ENCODE measurements at places on chromosomes 2 and 18. TPM values are rescaled to one million over a fixed set of nuclear protein-coding genes. Genes with fewer than 3 reads are reported as not detected.
A peak's percentile ranks its signal among the peaks of the same experiment; 100 is the strongest.

DNA sequence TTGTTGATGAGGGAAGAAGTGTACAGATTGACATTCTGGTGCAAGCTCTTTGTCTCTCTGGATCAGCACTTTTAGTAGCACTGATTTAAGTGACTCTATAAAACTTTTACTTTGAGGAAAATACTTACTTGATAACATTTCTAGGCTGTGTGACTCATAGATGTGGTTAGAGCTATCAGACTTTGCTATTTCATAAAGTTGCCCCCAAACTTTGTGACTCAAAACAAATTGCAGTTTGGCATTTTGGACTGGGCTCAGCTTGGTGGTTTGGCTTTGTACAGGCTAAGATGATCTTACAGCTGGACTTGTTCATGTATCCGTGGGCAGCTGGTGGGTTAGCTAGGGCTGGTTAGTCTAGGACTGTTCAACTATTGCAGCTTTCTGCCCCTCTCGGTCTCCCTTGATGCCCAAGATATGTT is 42.1 kb upstream of the GLS start:
- no peak overlapping the region for H3K4me3 ChIP-seq
- no peak overlapping the region for H3K27ac ChIP-seq
- H3K27me3 ChIP-seq: no peaks in the 10 kb centered on the region
- no peaks in the 10 kb centered on the region for H3K4me1 ChIP-seq
- DNase-seq: no peak

GRCh38 chr2:30626397-30626796 is 179.4 kb downstream of the LCLAT1 start:
- DNase-seq: no peak
- no peak overlapping the region for H3K27ac ChIP-seq
- no peak overlapping the region for H3K4me3 ChIP-seq
- no peaks in the 10 kb centered on the region for H3K36me3 ChIP-seq
- H3K27me3 ChIP-seq: no peaks in the 10 kb centered on the region

SLC66A2 gene
- polyA plus RNA-seq: 33.8 TPM

CD207 gene
- not detected for polyA plus RNA-seq

IL18R1 gene
- 0.11 TPM for polyA plus RNA-seq

GRCh38 chr2:17538844-17539554 is 1.5 kb upstream of the VSNL1 start:
- no peak overlapping the region for H3K27ac ChIP-seq
- peaks cover 5% of the 10 kb centered on the region for H3K4me1 ChIP-seq
- H3K36me3 ChIP-seq: no peaks in the 10 kb centered on the region
- H3K4me3 ChIP-seq: no peak overlapping the region
- DNase-seq: no peak

DNA sequence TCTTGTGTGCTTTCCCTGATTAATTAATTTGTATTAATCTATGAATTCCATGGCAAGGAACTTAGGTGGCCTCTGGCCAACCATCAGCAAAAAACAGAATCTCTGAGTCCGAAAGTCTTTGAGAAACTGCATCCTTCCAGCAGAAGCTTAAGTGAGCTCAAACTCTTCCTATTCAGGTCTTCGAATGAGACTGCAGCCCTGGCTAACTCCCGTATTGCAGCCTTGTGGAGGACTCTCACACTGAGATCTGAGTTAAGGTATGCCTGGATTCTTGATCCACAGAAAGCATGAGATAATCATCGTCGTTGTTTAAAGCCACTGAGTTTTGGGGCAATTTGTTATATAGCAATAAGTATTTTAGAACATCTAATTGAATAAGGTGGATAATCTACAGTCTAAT is 1143.9 kb upstream of the NXPH2 start:
- no peaks in the 10 kb centered on the region for H3K4me1 ChIP-seq
- no peak overlapping the region for H3K4me3 ChIP-seq
- no peaks in the 10 kb centered on the region for H3K36me3 ChIP-seq
- no peak for DNase-seq
- H3K27ac ChIP-seq: no peak overlapping the region

DNA sequence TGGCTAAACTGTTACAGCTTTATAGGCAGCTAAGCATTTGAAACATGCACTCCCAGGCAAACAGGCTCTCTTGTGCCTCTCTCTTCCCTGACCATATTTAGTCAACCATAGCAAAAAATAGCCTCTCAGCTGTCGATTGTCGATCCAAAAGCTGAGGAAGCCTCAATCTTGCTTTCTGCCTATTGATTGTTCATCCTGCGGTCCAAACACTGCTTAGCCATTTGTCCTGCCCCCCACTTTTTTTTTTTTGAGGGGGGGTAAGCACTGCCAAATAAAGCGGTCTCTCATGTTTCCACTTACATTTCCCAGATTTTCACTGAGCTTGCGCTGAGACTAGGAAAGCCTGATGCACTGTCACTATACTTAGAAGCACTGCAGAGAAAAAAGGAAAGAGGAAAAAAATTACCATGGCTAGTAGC is 90.8 kb downstream of the MIB1 start:
- H3K4me3 ChIP-seq: no peak overlapping the region
- no peaks in the 10 kb centered on the region for H3K4me1 ChIP-seq
- no peaks in the 10 kb centered on the region for H3K27me3 ChIP-seq
- DNase-seq: no peak
- H3K36me3 ChIP-seq: peaks cover 17% of the 10 kb centered on the region

DES gene
- 4.0 TPM for polyA plus RNA-seq

MC5R gene
- 0.13 TPM for polyA plus RNA-seq

DNA sequence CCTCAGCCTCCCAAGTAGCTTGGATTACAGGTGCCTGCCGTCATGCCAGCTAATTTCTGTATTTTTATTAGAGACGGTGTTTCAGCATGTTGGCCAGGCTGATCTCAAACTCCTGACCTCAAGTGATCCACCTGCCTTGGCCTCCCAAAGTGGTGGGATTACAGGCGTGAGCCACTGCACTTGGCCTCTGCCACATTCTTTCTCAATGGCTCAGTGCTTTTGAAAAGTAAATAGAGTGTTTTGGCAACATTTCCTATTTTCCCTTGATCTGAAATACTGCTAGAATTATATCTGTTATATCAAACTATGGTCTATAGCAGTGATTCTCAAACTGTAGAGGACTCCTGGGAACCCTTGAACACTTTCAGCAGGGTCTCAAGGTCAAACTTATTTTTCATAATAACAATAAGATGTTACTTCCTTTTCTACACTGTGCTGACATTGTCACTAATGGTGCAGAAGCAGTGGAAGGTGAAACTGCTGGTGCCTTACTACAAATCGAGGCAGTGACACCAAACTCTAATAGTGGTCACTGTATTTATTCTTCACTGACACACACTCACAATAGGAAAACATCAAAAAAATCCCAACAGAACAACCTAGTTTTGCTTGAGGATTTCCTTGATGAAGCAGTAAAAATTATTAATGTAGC is 10.6 kb downstream of the DAW1 start:
- H3K4me3 ChIP-seq: peak overlapping the region; percentile 26
- no peaks in the 10 kb centered on the region for H3K36me3 ChIP-seq
- no peaks in the 10 kb centered on the region for H3K27me3 ChIP-seq
- H3K27ac ChIP-seq: no peak overlapping the region

GRCh38 chr2:97734061-97735051 is 21.0 kb downstream of the ZAP70 start:
- H3K4me1 ChIP-seq: no peaks in the 10 kb centered on the region
- no peak overlapping the region for H3K4me3 ChIP-seq
- H3K36me3 ChIP-seq: no peaks in the 10 kb centered on the region
- no peak for DNase-seq
- H3K27ac ChIP-seq: no peak overlapping the region

GRCh38 chr2:171309455-171310286 is 124.1 kb downstream of the METTL8 start:
- H3K36me3 ChIP-seq: no peaks in the 10 kb centered on the region
- no peak overlapping the region for H3K4me3 ChIP-seq
- H3K4me1 ChIP-seq: no peaks in the 10 kb centered on the region
- no peak for DNase-seq

ACOXL gene
- polyA plus RNA-seq: 0.35 TPM

DNA sequence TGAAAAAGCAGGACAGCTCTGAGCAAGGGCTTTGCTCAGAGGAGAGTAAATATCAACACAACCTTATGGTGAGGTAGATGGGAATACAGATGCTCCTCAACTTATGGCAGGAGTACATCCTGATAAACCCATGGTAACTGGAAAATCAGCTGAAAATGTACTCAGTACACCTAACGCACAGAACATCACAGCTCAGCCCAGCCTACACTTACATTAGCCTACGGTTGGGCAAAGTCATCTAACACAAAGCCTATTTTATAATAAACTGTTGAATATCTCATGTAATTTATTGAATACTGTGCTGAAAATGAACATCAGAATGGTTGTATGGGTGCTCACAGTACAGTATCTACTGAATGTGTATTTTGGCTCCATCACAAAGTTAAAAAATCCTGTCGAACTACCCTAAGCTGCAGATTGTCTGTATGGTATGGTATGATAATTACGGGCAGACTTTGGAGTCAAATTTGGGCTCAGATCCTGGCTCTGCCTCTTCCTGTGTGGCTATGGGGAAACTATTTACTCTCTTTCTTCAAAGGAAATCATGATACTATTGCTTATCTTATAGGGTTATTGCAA is 120.3 kb upstream of the LYPD1 start:
- H3K4me3 ChIP-seq: no peak overlapping the region
- H3K36me3 ChIP-seq: no peaks in the 10 kb centered on the region
- H3K4me1 ChIP-seq: no peaks in the 10 kb centered on the region
- H3K27ac ChIP-seq: no peak overlapping the region
- DNase-seq: no peak

CHRND gene
- polyA plus RNA-seq: not detected

DNA sequence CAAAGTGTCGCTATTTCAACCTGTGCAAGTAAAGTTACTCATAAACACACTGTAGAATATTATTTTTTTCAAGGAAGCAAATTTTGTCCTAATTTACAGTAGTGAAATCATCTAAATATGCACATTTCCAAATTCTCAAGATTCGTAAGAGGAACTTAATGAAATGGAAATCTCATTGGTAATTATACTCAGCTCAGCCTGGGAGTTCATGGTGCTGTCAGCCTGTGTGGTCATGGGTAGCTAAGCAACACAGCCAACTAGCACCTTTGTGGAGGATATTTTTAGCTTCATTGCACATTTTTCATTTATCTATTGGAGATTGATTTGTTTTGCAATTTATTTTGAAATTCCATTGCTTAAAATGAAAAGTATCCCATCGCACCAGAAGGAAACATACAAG is 975.7 kb upstream of the ZEB2 start:
- H3K36me3 ChIP-seq: no peaks in the 10 kb centered on the region

DNA sequence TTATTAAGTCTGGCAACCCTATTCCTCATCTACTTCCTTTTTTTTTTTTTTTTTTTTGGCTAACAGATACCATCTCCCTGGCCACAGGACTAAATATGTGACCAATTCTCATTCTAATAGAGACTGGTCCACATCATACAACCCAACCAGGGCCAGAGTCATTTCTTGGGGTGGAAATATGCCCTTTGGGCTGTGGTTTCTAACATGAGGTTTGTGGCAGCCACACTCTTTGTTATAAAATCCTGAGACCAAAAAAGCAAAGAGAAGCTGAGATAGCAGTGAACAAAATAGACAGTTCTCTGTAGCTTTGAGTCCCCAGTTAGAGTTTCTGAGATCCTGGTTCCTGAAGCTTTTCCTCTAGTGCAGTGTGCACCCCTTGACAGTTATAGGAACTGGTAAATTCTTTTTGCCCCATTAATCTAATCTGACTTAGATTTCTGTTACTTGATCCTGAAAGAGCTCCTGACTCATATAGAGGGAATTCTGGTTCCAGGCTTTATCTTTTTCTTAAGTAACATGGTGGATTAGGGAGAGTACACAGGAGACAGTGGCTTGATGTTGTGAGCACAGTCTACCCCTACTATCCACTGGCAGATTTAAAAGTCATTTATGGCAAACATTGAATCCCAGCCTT is 86.8 kb downstream of the MAIP1 start:
- no peaks in the 10 kb centered on the region for H3K27me3 ChIP-seq
- no peaks in the 10 kb centered on the region for H3K36me3 ChIP-seq
- H3K4me3 ChIP-seq: no peak overlapping the region
- no peaks in the 10 kb centered on the region for H3K4me1 ChIP-seq
- no peak overlapping the region for H3K27ac ChIP-seq

GRCh38 chr2:217396165-217396564 is 536.3 kb upstream of the TNP1 start:
- H3K4me3 ChIP-seq: no peak overlapping the region
- H3K27me3 ChIP-seq: no peaks in the 10 kb centered on the region
- no peak overlapping the region for H3K27ac ChIP-seq
- H3K4me1 ChIP-seq: peaks cover 11% of the 10 kb centered on the region
- no peaks in the 10 kb centered on the region for H3K36me3 ChIP-seq
- DNase-seq: no peak

- no peak overlapping the region for H3K27ac ChIP-seq
- no peak for DNase-seq
- H3K4me1 ChIP-seq: no peaks in the 10 kb centered on the region
- H3K27me3 ChIP-seq: no peaks in the 10 kb centered on the region
- no peaks in the 10 kb centered on the region for H3K36me3 ChIP-seq
- H3K4me3 ChIP-seq: no peak overlapping the region
Measured at GRCh38 chr2:133943108-133943507, 310.8 kb upstream of the MGAT5 start.

DNA sequence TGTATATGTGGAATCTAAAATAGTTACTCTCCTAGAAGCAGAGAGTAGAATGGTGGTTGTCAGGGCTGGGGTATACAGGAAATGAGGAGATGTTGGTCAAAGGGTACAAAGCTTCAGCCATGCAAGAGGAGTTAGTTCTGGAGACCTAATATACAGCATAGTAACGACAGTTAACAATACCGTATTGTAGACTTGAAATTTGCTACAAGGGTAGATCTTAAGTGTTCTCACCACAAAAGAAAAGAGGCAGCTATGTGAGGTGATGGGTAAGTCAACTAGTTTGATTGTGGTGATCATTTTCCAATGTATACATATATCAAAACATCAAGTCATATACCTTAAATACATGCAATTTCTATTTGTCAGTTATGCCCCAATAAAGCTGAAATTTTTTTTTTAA is 98.2 kb upstream of the CYP1B1 start:
- H3K36me3 ChIP-seq: no peaks in the 10 kb centered on the region
- H3K27ac ChIP-seq: peak overlapping the region; percentile 91
- no peak overlapping the region for H3K4me3 ChIP-seq
- no peaks in the 10 kb centered on the region for H3K27me3 ChIP-seq
- peaks cover 96% of the 10 kb centered on the region for H3K4me1 ChIP-seq
- DNase-seq: no peak

GRCh38 chr18:75362435-75362834 is 65.1 kb downstream of the SMIM21 start:
- H3K27ac ChIP-seq: no peak overlapping the region
- no peaks in the 10 kb centered on the region for H3K4me1 ChIP-seq
- no peaks in the 10 kb centered on the region for H3K36me3 ChIP-seq

GRCh38 chr2:188227713-188228112 is 64.0 kb upstream of the GULP1 start:
- no peaks in the 10 kb centered on the region for H3K36me3 ChIP-seq
- H3K27ac ChIP-seq: no peak overlapping the region
- DNase-seq: no peak
- H3K4me1 ChIP-seq: no peaks in the 10 kb centered on the region
- H3K4me3 ChIP-seq: no peak overlapping the region

DNA sequence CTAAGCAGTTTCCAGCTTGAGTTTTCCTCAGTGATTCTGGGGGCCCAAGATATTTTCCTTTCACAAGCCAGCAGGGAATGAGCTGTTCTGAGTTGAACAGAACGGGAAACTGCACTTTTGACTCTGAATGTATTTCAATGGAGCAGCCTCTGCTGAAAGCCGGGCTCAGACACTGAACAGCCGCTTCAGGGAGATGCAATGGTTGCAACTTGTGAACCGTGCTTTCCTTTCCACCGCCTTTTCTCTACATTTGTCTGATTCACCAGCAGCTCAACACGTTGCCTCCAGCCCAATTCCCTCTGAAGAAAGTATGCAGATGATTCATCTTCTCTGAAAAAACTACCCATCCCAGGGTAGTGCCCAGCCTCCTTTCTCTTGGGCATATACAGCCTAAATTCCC is 119.3 kb upstream of the PKDCC start:
- no peaks in the 10 kb centered on the region for H3K4me1 ChIP-seq
- DNase-seq: no peak
- H3K27ac ChIP-seq: no peak overlapping the region
- H3K27me3 ChIP-seq: no peaks in the 10 kb centered on the region
- no peaks in the 10 kb centered on the region for H3K36me3 ChIP-seq
- no peak overlapping the region for H3K4me3 ChIP-seq

Data from CD14-positive monocyte (primary cell).